Hematopoietic multipotent progenitor cell treated with erythropoietin and hydrocortisone succinate and interleukin-3 and kit ligand, for 6 days (in vitro differentiated cells): ENCODE measurements at places on chromosomes 2 and 18.

- no peak for DNase-seq
Measured at GRCh38 chr18:77116201-77117080, 16.1 kb downstream of the MBP start.

GRCh38 chr2:33437297-33437696 lies 39.2 kb upstream of the RASGRP3 start:
- DNase-seq = peak; percentile 55

- DNase-seq = peak; percentile 64
Measured at GRCh38 chr2:230796280-230796862, 68.4 kb upstream of the ITM2C start.

- DNase-seq = no peak
Measured at GRCh38 chr18:8097927-8098326, 511.3 kb upstream of the RAB12 start.

GRCh38 chr2:200330351-200331060 lies 24.0 kb downstream of the SPATS2L start:
- DNase-seq = no peak

- DNase-seq = no peak
Measured at GRCh38 chr2:159879051-159879604, 81.1 kb upstream of the CD302 start.
